ENCODE measurements at places on chromosomes 7 and 10.

DNA sequence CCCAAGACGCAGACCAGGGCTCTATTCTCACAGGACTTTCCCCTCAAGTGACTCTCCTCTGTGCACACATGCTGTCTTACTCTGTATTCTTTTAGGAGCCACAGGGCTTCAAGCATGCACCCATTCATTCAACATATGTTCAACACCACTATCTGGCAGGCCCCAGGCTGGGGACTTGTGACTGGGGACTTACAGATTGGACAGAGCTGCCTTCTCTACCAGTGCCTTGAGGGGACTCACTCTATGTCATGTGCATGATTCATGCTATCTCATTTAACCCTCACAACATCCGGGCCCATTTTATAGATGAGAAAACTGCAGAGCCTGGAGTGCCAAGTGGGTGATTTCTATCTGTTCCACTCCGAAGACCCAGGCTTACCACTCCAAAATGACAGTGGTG, 34.3 kb downstream of the MYL10 start:
- DNase-seq = no peak

DNA sequence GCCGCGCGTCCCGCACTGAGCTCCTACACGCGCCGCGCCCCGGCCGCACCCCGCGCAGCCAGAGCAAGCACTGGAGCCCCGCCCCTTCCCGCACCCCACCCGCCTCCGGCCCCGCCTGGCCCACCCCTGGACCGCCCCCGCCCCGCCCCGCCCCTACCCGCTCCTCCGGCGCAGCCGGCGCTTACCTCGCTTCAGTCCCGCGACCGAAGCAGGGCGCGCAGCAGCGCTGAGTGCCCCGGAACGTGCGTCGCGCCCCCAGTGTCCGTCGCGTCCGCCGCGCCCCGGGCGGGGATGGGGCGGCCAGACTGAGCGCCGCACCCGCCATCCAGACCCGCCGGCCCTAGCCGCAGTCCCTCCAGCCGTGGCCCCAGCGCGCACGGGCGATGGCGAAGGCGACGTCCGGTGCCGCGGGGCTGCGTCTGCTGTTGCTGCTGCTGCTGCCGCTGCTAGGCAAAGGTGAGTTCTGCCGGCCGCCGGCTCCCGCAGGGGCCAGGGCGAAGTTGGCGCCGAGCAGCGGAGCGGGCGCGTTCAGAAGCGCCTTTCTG, at the start of gene RET:
TSS of gene RET (plus strand) at position 194 of the 545 bp plus-strand sequence. CDS start at position 384, 190 bp downstream.
- DNase-seq = no peak

DNA sequence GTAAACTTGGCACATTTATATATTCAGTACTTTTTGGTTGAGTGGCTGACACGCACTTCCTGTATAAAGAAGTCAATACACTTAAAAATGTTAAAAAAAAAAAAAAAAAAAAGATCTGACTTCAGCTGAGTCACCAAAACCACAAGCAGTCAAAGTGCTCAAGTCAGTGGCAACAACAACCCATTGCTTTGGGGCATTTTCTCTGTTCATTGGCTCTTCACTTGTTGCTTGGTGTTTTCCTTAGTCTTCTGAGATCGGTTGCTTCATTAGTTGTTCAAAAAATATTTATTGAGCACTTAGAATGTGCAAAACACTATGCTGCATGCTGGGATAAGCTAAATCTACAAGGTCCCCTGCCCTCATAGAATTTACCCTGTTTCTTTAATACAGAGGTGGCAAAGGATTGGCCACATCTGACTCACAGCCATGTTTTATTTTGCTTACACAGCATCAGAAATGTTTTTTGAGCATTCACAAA, 63.7 kb downstream of the ZNRF2 start:
- peak; percentile 72 for DNase-seq

GRCh38 chr7:47578579-47579270, 3.2 kb downstream of the TNS3 start:
- DNase-seq = no peak

- no peak for DNase-seq
Measured at GRCh38 chr7:74586258-74587175, 71.0 kb upstream of the GTF2I start.

DNA sequence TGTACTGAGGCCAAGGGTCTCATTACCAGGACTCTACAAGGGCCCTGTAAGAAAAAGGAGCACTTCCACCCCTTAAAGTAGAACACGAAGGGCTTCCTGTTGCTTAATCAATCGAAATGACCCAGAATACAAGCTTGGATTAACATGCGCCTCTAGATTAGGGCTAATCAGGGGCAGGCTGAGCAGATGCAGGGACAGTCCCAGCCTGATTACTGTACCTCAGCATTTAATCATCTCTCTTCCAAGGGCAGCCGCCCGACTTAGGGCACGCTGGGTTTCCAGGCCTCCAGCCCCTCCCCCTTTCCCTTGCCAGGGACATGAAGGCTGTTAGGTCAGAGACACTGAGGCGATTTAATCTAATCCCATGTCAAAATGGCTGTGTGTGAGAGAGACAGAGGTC, 138.6 kb downstream of the NRF1 start:
- DNase-seq = no peak

DNA sequence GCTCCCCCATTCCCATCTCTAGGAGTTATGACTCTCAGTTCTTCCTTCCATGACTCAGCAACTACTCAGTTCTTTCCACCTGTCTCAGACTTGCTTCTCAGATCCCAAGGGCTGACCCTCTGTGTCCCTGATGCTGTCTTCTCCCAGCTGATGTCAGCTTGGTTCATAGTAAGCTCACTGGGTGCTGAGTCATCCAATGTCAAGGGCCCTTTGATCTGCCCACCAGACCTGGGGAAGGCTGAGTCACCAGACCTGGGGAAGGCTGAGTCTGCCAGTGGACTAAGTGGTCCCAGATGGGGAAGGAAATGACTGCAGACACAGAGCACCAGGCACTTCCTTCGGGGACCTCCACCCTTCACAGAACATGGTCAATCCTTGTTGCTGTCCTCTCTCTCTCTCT, 76.1 kb upstream of the ZEB1 start:
- DNase-seq = peak; percentile 89

- no peak for DNase-seq
Measured at GRCh38 chr10:112393827-112394226, 19.9 kb downstream of the ACSL5 start.

GRCh38 chr10:16941870-16942269, 124.6 kb upstream of the RSU1 start:
- no peak for DNase-seq
